ENCODE measurements at places on chromosomes 16 and 17.

DNA sequence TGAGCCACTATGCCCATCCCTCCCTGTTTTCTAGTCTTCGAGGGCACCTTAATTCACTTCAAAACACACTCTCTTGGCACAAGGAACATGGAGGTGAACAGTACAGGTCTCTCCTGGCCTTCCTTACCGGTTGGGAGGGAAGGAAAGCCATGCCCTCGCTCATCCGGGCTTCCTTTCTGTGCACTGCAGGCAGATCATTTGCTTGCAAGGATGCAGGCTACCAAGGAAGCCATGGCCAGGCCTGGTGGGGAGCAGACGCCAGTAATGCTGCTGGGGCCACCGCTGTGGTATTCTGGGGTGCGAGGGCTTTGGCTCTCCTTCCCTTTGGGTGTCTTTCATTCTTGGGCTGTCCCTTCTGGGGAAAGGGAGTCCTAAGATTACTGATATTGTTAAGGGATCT is 80.8 kb upstream of the DNAJA2 start:
- H3K36me3 ChIP-seq: no peaks in the 10 kb centered on the region
- peaks cover 2% of the 10 kb centered on the region for H3K27me3 ChIP-seq
- H3K4me3 ChIP-seq: no peak overlapping the region
- no peak overlapping the region for H3K27ac ChIP-seq

GRCh38 chr16:78257376-78257728 is 157.9 kb downstream of the WWOX start:
- no peak overlapping the region for H3K27ac ChIP-seq
- H3K4me1 ChIP-seq: no peaks in the 10 kb centered on the region
- peaks cover 4% of the 10 kb centered on the region for H3K36me3 ChIP-seq
- no peak overlapping the region for H3K4me3 ChIP-seq
- DNase-seq: no peak

DNA sequence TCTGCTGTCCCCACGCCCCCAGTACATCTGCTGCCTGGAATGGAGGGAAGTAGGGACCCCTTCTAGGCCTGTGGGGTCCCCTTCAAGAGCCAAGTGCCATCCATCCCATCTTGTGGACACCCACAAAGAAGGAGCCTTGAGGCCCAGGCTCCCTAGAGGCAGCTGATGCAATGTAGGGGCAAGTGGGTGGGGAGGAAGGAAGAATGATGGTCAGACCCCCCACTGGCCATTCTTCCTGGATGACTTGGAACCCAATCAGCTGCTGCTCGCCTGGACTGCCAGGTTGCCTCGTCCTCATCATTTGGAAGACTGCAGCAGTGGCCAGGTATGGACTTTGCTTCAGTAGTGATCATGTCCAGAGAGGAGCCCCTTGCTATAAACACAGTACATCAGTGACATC is 48.9 kb downstream of the SMPD3 start:
- peak; percentile 13 for DNase-seq
- no peaks in the 10 kb centered on the region for H3K36me3 ChIP-seq
- peaks cover 13% of the 10 kb centered on the region for H3K4me1 ChIP-seq
- H3K27me3 ChIP-seq: no peaks in the 10 kb centered on the region
- no peak overlapping the region for H3K27ac ChIP-seq
- no peak overlapping the region for H3K4me3 ChIP-seq

GRCh38 chr16:27618606-27619327 is 68.8 kb downstream of the KATNIP start:
- no peaks in the 10 kb centered on the region for H3K27me3 ChIP-seq
- no peak for DNase-seq
- H3K36me3 ChIP-seq: peaks cover 14% of the 10 kb centered on the region

DNA sequence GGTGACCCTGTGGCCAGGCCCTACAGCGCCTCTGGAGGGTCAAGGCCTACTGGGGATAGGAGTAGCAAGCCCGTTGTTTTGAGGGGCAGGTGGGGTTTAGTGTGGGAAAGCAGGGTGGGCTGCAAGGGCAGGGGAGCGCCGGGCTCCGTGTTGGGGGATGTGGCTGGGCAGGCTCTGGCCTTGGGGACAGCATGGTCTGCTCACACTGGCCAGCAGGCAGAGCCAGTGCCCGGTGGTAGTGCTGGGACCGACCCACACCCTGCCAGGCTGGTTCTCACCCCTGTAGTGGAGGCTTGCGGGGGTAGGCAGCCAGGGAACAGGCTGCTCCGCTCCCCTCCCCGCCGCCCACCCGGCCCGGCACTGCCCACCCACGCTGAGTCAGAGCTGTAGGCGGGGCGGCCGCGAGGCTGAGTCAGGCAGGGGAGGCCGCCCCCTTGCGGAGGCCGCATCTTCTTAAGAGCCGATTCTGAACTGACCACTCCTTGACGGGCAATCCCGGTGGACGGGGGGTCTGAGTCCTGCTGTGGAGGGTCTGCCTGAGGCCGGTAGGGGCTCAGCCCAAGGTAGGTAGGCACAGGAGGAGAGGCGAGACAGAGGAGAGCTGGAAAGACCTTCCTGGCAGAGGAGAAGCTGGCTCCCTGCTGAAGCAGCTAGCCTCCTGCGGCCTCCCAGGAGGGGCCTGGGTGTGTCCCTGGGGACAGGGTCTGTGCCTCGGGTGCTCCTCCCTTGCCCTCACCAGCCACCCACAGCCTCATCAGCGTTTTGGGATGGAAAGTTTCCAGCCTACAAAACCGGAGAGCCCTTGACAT is 62.4 kb downstream of the BAIAP2 start:
- DNase-seq: peak; percentile 19
- H3K4me3 ChIP-seq: peak overlapping the region; percentile 30
- no peaks in the 10 kb centered on the region for H3K36me3 ChIP-seq
- peaks cover 24% of the 10 kb centered on the region for H3K4me1 ChIP-seq
- H3K27me3 ChIP-seq: no peaks in the 10 kb centered on the region
- no peak overlapping the region for H3K27ac ChIP-seq

GRCh38 chr17:19346351-19347255 is 15.9 kb downstream of the B9D1 start:
- H3K4me1 ChIP-seq: no peaks in the 10 kb centered on the region
- H3K36me3 ChIP-seq: no peaks in the 10 kb centered on the region
- H3K27me3 ChIP-seq: peaks cover 10% of the 10 kb centered on the region
- H3K4me3 ChIP-seq: no peak overlapping the region

DNA sequence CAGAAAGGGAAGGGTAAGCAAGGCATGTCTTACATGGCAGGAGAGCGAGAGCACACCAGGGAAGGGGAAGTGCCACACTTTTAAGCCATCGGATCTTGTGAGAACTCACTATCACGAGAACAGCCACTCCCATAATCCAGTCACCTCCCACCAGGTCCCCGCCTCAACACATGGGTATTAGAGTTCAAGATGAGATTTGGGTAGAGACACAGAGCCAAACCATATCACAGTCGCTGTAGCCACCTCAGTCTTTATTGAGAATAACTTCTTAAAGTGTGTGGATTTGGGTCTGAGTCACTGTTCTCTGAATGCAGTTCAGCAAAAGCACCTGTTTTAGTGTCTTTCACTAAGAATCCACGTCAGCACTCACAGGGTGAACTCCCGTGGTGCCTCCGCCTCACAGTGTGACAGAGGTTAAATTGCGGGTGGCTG is 195.2 kb upstream of the CHMP6 start:
- DNase-seq: no peak
- no peaks in the 10 kb centered on the region for H3K27me3 ChIP-seq
- H3K4me1 ChIP-seq: peaks cover 23% of the 10 kb centered on the region
- H3K36me3 ChIP-seq: peaks cover 23% of the 10 kb centered on the region

DNA sequence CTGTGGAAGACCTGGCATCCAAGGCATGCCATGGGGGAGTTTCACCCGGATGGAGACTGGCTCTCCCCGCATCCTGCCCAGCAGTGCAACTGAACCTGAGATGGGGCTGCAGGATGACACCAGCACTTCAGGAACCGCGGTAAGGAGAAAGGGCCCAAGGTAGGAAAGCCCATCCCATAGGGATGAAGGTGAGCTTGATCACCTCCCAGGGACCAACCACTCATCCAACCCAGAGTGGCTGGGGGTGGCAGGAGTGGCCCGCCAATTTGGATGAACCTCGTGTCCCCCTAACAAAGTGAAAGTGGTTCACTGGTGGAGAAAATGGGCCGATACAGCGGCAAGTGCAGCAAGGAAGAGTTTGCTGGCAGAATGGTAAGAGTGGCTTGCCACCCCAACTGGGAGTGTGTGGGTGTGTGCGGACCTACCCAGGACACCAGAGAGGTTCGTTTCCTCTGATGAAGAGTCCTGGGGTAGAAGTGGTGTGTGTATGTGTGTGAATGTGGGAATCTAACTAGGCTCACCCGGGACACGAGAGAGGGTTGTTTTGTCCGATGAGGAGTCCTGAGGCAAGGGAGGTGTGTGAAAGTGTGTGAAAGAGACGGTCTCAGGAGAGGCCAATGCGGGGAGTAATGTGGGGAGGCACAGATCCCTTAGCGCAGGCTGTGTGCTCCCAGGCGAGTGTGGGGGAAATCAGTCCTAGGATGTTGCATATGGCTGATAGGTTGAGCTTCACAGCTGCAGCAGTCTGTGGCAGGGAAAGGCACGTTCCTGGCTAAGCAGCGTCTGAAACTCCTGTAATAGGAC is 22.6 kb downstream of the ACSM1 start:
- peak overlapping the region; percentile 93 for H3K27ac ChIP-seq
- no peaks in the 10 kb centered on the region for H3K27me3 ChIP-seq
- H3K4me3 ChIP-seq: peak overlapping the region; percentile 83

- H3K4me3 ChIP-seq: no peak overlapping the region
- peak overlapping the region; percentile 67 for H3K27ac ChIP-seq
- H3K27me3 ChIP-seq: no peaks in the 10 kb centered on the region
- peaks cover 17% of the 10 kb centered on the region for H3K36me3 ChIP-seq
- no peak for DNase-seq
- peaks cover 7% of the 10 kb centered on the region for H3K4me1 ChIP-seq
Observed at GRCh38 chr17:35773679-35774425, 13.2 kb downstream of the C17orf50 start.

- peak overlapping the region; percentile 4 for H3K4me3 ChIP-seq
- no peak overlapping the region for H3K27ac ChIP-seq
- H3K4me1 ChIP-seq: peaks cover 20% of the 10 kb centered on the region
- no peaks in the 10 kb centered on the region for H3K36me3 ChIP-seq
Observed at GRCh38 chr16:81831722-81832126, 52.6 kb downstream of the PLCG2 start.

DNA sequence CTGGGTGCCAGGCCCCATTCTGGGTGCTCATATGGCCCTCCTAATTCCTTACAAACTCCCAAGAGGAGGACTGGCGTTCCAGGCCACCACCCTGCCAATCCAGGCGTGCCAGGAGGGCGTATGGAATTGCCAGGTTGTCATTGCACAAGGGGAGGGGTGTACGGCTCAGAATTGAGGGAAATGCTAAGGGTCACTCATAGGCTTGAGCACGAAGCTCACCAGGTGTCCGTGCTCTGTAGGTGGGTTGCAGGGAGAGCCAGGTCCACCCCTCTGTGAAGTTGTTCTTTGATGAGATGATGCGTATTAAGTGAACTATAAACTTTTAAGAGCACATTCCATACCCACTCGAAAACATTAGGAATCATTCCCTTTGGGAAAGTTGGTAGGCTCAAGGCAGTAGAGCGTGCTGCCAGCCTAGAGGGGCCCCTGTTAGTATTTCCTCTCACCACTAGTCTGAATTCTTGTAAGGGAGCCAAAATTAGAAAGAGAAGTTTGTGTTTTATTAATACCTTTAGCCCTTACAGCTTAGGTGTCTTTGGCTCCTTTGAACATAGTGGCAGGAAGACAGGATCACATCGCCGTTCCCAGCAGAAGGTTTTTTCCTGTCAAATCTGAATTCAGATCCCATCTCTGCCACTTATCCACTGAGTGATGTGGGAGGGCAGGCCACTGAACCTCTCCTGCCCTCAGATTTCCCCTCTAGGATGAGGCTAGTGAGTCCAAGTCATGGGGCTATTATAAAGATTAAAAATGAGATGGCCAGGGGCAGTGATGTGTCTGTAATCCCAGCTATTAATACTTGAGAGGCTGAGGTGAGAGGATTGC is 38.7 kb upstream of the NFAT5 start:
- no peak overlapping the region for H3K4me3 ChIP-seq
- peaks cover 7% of the 10 kb centered on the region for H3K4me1 ChIP-seq
- H3K36me3 ChIP-seq: no peaks in the 10 kb centered on the region

DNA sequence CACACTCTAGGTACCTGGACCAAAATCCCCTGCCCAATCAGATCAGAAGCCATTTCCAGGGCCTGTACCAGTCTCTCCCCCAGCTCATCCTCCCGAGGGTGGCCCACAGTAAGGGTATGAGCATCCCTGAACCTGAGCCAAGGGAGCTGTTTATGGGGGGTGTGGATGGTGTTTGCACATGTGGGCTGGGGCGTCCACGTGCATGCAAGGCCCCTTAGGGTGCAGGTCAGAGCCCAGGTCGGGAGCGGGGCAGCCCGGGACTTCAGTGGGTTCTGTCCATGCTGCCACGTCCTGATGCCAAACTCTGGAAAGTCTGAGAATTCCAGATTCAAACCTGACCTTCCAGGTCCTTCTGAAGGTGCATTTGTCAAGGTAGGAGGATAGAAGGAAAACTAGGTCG is 9.8 kb downstream of the MILR1 start:
- DNase-seq: no peak
- peaks cover 2% of the 10 kb centered on the region for H3K27me3 ChIP-seq
- H3K4me3 ChIP-seq: no peak overlapping the region

DNA sequence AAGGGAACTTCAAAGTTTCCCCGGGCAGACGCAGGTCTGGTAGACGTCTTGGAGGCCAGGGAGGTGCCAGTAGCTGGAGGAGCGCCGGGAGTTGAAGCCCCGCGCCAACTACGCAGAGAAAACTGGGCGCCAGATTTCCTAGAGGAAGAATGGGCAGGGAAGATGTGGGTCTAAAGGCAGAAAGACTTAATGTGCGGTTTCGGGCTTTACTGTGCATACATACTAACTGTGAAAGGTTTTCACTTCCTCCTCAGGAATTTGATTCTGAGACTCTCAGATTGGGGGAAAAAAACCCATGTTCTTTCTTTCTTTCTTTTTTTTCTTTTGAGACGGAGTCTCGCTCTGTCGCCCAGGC is 331 bp upstream of the ZNF287 start:
- peaks cover 2% of the 10 kb centered on the region for H3K27me3 ChIP-seq
- peaks cover 14% of the 10 kb centered on the region for H3K4me1 ChIP-seq
- H3K4me3 ChIP-seq: peak overlapping the region; percentile 84
- H3K36me3 ChIP-seq: peaks cover 8% of the 10 kb centered on the region
- DNase-seq: no peak

DNA sequence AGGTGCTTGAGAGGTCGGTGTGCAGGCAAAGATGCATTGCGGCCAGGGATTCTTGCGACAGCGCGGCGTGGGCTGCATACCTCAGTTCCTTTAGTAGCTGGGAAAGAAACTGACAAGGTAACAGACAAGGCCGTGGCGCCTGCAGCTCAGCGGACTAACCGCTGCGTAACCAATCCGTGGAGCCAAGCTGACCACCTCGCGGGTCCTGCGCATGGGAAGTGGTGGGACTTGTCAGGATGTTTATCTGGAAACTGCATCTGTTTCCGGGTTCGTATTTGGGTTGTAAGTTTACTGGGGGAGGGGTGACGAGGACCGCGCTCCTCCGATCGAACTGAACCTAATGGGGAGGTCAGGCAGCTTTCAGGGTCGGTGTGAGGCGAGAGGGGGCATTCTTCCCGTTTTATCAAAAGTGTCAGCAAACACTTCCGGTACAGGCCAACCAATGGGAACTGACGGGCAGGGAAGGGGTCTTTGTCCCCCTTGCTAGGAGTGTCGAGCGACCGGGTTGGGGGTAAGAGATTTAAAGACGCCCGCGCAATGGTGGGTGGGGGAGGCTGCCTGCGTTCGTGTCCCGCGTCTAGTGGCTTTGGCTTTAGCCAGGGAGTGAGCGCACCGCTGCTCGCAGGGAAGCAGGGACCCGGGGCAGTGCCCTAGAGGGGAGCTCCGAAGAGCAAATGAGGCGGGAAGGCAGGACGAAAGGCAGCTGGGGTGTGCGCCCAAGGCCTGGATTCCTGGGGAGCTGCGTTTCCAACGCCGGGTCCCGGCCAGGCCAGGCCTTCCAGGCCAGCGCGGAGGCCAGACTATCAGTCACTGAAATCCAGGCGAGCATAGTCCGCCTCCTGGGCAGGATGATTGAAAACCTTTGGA is 7.0 kb downstream of the IRX6 start:
- H3K36me3 ChIP-seq: no peaks in the 10 kb centered on the region
- no peak overlapping the region for H3K27ac ChIP-seq
- DNase-seq: no peak
- no peak overlapping the region for H3K4me3 ChIP-seq
- peaks cover 12% of the 10 kb centered on the region for H3K4me1 ChIP-seq
